ENCODE measurements at places on chromosomes 5 and 9.

GRCh38 chr9:104686081-104686480 lies 8.2 kb upstream of the OR13D1 start:
- no peak for DNase-seq

- no peak for DNase-seq
Observed at GRCh38 chr9:114893221-114894010, 37.0 kb downstream of the TNFSF8 start.

- no peak for DNase-seq
Observed at GRCh38 chr9:136643596-136644342, 18.9 kb upstream of the EGFL7 start.

DNA sequence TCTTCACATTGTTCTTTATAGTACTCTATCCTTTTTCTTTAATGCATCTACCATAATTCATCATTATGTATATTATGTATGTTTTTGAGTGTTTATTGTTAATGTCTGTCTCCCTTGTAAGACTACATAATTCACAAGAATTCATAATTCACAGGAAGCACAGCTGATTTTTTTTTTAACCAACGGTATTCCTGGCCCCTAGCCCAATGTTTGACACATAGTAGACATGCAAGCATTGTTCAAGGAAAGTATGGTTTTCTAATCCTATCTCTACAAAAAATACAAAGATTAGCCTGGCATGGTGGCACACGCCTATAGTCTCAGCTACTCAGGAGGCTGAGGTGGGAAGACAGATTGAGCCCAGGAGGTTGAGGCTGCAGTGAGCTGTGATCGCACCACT lies 160.6 kb downstream of the PPP2R2B start:
- no peak for DNase-seq

DNA sequence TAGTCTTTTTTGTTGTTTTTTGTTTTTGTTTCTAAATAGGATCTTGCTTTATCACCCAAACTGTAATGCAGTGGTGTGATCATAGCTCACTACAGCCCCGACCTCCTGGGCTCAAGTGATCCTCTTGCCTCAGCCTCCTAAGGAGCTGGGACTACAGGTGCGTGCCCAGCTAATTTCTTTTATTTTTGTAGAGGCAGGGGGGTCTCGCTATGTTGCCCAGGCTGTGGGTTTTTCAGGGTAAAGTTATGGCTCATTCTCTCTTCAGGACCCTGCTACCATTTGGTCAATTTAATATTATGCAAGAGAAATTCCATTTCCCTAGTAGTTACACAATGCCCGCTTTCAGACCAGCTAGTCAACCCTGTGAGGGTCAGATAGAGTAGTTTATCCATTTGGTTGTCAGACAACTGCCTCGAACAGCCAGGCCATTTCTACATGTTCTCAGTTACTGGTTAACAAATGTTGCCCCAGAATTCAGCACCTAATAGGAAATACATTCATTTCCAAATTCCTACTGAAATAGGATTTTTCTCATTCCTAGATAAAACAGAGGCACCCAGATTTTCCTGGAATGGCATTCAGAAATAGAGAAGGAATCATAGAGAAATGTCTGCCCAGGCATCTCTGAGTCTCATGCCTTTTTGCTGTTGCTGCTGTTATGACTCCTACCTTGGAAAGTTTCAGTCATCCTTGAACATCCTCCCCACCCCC lies 6.4 kb upstream of the GLIS3 start:
- DNase-seq = peak; percentile 15

GRCh38 chr5:142422429-142422828 lies 97.6 kb upstream of the SPRY4 start:
- DNase-seq = no peak

GRCh38 chr5:99305045-99305580 lies 376.3 kb upstream of the CHD1 start:
- DNase-seq = no peak

- no peak for DNase-seq
Observed at GRCh38 chr9:91332546-91333231, 29.0 kb downstream of the AUH start.

GRCh38 chr5:80181618-80182211 lies 74.1 kb downstream of the SERINC5 start:
- no peak for DNase-seq

DNA sequence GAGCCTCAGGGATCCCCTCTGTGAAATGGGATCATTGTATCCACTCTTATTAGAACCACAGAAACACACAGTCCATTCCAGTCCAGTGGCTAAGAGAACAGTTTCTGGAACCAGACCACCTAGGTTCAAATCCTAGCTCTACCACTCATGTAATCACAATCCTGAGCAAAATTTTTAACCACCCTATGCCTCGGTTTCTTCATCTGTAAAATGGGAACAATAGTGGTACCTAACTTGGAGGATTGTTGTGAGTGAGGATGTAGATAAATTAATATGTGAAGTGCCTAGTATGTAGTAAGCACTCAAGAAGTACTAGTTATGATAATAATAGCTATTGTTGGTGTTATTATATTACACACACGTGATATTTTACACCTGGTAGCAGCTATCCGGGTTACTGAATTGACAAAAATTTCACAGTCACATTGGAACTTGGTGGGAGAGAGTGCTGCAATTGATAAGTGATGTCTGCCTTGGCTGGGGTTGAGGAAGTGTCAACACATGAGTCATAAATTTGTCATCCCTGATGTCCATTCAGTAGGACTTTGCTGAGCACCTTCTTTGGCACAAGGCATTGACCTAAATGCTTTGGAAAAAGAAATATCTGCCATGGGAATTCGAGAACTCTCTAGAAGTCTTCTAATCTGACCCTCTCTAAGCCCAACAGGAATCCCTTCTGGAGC lies 68.4 kb downstream of the COL27A1 start:
- no peak for DNase-seq

- DNase-seq = no peak
Observed at GRCh38 chr9:91750343-91750742, 199.7 kb downstream of the ROR2 start.

GRCh38 chr9:109455391-109455790 lies 42.7 kb downstream of the PTPN3 start:
- no peak for DNase-seq
